RWPE2 (cell line): ENCODE measurements at places on chromosomes 6 and 20.
A peak's percentile ranks its signal among the peaks of the same experiment; 100 is the strongest.

- DNase-seq: peak; percentile 75
Measured at GRCh38 chr20:58011106-58011946, 217.1 kb downstream of the ANKRD60 start.

DNA sequence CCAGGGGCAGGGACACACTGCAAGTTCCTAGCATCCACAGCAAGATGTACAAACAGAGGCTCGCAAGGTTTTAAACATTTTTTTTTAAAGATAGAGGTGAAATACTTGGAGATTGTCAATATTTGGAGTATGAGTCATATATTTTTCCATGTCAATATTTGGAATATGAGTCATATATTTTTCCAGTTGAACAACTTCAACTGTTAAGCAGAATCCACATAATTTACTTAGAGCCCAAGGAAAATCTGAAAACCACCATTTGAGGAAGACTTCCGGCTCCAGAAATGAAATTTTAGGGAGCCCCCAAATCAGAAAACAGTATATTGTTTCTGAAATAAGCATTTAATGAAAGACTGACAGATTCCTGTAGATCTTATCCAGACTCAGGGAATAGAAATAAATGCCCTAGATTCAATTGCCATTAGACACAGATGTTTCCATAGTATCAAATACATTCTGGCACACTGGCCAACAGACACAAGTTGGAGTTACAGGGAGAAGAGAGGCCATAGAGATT lies 51.6 kb upstream of the FAM184A start:
- no peak for DNase-seq

DNA sequence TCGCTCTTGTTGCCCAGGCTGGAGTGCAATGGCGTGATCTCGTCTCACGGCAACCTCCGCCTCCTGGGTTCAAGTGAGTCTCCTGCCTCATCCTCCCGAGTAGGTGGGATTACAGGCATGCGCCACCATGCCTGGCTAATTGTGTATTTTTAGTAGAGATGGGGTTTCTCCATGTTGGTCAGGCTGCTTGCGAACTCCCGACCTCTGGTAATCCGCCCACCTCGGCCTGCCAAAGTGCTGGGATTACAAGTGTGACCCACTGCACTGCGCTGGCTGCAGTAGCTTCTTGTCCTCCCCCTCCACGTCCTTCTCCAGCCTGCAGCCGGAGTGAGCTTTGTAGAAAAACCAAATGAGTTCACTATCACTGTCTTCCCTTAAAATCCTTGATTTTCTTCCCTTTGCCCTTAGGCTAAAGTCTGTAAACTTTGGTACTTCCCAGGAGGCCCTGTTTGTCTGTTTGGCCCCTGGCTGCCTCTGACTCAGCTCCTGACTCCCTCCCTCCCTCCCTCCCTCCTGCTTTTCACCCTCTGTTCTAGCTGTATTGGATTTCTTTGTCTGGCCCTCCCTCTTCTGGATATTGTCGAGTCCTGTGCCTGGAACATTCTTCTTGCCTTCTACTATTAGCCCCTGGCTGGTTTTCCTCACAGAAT lies 12.9 kb downstream of the PARD6B start:
- no peak for DNase-seq

DNA sequence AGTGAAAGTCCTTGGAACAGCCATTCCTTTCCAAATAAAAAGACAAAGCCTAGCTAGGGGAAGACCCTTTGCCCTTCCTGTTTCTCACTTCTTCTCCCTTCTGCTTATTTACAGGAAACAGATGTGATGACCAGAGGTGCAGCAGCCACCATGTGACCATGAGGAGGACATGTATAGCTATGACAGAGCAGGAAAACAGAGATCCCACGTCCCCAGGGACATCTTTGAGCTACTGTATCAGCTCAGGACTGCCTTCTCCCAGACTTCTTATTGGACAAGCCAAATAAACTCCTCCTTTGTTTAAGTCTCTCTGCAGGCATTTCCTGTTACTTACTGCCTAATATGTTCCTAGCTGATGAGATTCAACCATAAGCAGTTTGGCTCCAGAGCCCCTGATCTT lies 133.1 kb upstream of the MLN start:
- DNase-seq: no peak

DNA sequence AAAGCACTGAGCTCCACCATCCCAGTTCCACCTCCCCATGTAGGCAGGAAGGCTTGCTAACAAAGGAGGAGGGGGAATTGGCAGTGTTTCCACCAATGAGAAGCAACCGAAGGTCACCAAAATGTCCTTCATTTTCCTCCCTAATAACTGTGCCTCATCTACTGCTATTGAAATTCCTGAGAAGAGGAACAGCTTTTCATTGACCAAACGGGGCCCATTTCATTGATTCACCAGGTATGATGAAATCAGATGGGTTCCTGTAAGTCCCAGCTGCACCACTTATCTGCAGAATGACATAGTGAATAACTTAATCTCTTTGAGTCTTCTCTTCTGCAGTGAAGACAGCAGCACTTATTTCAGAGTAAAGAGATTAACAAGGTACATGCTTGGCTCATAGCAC lies 17.3 kb downstream of the TREM1 start:
- DNase-seq: no peak

- DNase-seq: no peak
Measured at GRCh38 chr20:46773680-46774079, 64.2 kb downstream of the SLC2A10 start.

DNA sequence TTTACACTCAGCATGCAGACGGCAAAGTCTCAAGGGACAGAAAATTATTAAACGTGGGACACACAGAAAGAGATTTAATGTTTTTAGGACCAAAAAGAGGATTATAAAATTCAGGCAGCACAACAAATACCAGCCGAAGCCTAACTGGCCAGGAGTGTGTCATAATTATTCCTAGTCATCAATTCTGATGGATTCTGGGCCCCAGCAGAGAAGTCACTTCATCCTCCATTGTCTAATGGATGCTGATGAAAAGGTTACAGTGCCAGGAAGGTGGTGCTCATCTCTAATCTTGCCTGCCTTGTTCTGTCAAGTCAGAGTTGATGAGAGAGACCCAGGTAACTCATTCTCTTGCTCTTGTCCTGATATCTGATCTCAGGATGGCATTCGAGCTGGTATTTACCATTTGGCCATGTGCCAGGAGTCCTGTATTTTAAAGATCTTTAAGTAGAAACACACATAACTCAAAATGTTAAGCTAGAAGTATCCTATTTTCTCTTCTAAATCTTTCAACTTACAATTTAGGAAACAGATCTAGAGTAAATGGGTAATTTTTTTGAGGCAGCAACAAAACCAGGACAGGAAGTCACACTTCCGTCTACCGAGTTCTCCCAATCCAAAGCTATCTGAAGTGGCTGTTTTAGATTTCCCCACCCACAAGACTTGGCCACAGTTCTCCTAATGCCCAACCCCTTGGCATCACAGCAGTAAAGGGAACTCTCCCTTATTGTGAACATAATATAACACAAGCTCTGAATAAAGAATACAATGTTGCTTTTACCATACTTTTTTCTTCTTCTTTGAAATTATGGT lies 50.0 kb downstream of the ADAT2 start:
- no peak for DNase-seq

GRCh38 chr6:29917857-29918256 lies 24.5 kb upstream of the HLA-A start:
- DNase-seq: no peak

- no peak for DNase-seq
Measured at GRCh38 chr6:124882579-124883393, 79.5 kb upstream of the RNF217 start.

DNA sequence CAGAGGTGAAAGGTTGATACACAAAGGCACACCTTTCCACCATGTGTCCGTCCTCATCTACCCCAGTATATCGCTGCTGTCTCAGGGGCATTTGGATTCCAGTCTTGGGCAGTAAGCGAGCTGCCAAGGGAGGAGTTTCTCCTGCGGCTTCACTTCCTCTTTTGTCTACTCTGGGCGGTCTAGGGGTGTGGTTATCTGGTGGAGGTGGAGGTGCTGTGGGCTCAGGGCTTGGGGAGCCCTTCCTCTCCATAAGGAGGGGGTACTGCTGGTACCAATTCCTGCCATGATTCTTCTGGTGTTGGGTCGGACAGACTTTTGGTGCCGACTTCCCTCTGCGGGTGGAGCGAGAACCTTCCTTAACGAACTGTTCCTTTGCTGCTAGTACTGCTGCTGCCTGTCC lies 31.9 kb upstream of the FABP7 start:
- no peak for DNase-seq

GRCh38 chr20:42118409-42119125 lies 500.4 kb upstream of the CHD6 start:
- DNase-seq: no peak

GRCh38 chr6:24971067-24971466 lies 35.3 kb upstream of the RIPOR2 start:
- DNase-seq: no peak

DNA sequence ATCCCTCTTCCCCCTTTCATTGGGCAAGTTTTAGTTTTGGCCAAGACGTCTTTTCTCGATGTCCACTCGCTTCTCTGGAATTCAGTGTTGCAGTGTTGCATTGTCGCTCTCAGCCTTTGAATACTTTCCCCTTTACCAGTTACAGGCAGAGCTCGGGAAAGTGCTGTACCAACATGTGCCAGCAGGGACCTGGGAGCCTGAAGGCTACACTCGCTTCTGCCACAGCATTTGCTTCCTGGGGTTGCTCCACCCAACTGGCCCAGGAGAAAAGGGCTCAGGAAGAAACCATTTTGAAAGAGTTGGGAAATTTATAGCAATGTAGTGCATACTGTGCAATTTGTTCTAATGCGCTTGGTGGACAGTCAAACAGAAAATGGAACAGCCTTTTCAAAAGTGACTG lies 78.6 kb downstream of the LINC00237 start:
- DNase-seq: no peak

DNA sequence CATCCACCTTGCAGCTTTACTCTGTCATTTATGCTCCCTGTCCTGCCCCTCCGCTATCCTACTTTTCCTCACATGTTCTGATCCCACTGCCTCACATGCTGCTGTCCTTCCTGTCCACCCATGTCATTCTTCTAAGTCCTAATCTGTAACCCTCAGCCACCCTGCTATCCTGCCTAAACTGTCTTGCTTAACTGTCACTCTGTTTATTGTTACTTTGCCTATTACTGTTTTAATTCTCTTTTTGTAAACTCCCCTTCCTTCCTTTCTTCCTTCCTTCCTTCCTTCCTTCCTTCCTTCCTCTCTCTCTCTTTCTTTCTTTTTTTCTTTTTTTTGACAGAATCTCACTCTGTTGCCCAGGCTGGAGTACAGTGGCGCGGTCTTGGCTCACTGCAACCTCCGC lies 1.4 kb downstream of the CUL9 start:
- DNase-seq: no peak
